Mesangial cell (primary cell): ENCODE measurements at places on chromosomes 5 and 9. TPM values are rescaled to one million over a fixed set of nuclear protein-coding genes. Genes with fewer than 3 reads are reported as not detected.

SPAG8 gene
- total RNA-seq = 0.33 and 1.3 TPM in 2 replicates

NKD2 gene
- total RNA-seq = 0.13 TPM in 1 of 2 replicates, not detected in the other

FSTL4 gene
- total RNA-seq = 0.38 TPM in 1 of 2 replicates, not detected in the other

OTP gene
- total RNA-seq = not detected in 2 replicates

TMEM215 gene
- not detected in 2 replicates for total RNA-seq

IL13 gene
- total RNA-seq = not detected in 2 replicates
